BJ (cell line): ENCODE measurements at places on chromosomes 11 and 22.

DNA sequence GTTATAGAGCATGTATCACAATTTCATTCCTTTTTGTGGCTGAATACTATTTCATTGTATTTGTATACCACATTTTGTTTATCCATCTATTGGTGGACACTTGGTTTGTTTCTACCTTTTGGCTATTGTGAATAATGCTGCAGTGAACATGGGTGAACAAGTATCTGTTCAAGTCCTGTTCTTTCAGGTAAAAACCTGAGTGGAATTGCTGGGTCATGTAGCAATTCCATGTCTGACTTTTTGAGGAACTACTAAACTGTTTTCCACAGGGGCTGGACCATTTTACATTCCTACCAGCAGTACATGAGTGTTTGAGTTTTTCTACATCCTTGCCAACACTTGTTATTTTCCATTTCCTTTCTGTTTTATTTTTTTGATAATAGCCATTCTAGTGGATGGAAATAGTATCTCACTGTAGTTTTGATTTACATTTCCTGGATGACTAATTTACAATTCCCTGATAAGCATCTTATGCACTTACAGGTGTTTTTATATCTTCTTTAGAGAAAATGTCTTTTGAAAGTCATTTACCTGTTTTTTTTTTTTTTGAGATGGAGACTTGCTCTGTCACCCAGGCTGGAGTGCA lies 12.2 kb downstream of the CABIN1 start:
- no peak for DNase-seq

DNA sequence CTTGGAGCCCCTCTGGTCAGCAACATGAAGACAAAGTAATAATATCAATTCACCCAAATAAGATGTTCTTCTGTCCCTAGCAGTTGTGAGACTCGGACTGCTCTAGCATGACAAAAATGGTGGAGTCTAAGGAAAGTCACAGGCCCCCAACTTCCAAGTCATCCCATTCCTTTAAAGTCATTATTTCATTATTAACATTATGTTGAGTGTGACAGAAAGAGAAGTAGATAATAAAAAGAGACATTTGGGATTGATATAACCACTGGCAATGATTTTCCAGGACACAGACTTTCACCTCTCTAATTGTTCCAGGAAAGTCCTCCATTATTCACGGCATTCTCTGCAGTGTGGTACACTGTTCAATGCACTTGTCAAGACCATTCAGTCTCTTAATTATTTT lies 1533.0 kb upstream of the TENM4 start:
- DNase-seq: no peak

GRCh38 chr11:115522302-115522701 lies 18.1 kb upstream of the CADM1 start:
- no peak for DNase-seq

DNA sequence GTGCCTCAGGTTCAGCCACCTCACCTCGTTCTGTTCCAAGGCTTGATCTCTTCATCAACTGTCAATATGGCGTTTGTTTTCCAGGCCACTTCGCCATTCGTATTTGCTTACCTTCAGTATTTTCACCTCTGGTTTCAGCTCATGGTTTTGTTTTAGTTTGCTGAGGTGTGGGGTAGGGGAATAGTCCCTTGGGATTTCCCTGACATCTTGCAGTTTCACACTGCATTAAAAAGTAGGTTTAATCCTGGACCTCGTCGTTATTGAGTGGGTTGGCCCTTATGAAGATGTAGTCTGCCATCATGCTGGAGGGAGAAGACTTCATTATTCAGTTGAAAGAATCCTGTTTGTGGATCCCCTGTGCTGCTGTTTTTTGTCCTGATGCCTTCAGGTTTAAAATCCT lies 46.0 kb downstream of the C11orf91 start:
- DNase-seq: no peak

DNA sequence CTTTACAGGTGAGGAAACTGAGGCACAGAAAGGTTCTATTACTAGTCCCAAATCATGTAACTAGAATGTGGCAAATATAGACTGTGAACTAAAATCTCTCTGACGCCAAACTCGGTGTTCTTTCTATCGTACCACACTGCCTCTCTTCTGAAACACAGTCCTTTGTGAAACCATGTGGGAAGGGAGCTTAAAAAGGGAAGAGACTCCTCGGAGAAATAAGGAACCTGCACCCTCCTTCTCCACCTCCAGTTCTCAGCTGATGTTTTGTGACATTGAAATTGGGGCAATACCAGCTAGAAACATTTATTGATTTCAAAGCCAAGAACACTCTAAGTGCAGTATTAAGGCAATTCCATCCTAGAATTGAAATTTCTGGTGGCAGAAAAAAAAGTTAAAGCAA lies 76.4 kb upstream of the DRD2 start:
- no peak for DNase-seq

GRCh38 chr22:38981005-38981991 lies 849 bp upstream of the APOBEC3B start:
- no peak for DNase-seq

DNA sequence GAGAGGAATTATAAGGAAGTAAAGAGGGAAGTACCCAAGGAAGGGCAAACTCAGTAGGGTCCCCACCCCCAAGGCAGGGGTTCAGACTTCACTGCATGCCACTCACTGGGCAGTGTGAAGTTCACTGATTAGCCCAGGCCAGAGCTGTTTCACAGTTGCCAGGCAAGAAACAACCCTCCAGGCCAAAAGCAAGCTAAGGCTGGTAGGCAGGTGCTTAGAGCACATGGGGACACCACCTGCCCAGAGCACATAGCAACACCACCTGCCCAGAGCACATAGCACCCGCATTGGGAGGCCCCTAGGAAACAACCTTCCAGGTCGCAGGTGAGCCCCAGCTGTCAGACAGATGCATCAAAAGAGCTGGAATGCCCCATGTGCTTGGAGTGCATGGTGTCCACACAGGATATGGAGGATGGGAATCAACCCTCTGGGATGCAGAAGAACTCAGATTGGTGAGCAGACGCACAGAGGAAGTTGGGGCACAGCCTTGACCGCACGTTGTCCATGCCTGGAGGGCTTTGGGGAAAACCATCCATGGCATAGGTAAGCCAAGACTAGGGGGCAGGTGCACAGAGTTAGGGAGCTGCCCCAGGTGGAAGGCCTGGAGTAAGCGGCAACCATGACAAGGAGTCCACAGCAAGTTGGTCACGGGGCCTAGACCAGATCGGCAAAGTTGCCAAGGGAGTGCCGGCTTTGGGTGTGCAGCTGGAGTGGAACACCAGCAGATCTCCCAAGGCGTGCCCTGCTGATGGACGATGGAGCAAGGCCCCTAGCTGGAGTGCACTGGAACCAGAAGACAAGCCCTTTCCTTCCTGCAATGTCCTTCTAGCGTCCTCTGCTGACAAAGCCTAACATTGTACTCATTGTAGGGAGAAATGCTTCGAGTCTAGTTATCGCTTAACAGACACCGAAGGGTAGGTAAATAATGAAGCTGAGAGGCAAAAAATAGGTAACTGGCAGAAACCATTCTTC lies 7.8 kb upstream of the TMEM216 start:
- no peak for DNase-seq

DNA sequence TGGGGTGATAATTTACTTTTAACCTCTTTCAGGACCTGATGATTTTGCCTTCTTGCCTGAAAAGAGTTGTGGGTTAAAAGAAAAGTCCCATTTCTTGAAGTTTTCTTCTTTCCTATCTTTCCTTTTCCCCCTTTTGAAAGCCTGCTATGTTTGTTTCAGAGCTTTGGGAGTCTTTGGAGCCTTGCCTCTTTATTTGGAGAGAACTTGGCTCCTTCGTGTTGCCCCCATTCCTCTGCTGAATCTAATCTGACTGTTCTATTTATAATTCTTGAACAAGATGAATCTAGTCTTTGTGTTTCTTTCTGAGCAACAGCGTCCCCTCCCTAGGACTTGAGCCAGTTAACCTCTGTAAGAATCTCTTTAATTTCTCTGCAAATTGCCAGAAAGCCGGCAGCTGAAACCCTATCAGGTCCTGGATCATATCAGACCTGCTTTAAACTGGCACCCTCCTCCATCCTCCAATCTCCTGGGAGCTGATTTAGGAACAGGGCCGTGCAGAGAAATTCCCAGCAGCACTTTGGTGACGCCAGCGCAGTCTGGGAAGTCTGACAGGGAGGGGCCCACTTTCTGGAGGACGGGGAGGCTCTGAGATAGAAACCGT lies 289.1 kb upstream of the SORL1-AS1 start:
- no peak for DNase-seq

DNA sequence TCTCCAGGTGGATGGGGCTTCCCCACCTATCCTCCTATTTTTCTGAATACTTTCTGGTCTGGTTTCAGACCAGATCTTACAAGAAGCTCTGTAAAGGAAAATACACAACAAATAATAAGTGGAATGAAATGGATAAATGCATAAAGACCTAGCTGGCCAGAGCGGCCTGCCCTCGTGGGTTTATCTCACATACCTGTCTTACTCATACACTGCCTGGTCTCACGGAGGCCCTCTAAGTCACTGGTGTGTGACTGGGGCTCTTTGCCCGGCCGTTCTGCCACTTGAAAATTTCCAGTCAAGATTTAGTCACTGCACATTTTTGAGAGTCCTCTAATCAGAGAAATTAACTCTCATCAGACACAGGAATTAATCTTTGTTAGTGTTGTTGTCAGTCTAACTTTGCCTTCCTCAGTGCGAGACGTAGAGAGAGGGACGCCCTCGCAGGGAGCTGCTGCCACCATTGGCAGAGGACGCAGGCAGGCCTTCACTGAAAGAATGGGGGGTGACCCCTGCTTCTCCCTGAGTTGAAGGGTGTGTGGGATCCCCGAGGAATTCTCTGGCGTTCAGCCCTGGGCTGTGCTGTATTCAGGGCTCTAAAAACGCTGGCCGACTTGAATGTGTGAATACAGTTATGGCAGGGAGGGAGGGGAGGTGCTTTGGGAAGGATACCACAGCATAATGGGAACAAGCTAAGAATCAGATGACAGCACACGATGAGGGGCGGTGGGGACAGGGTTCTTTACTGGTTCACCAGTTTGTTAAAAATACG lies 46.3 kb upstream of the CADM1 start:
- DNase-seq: no peak

DNA sequence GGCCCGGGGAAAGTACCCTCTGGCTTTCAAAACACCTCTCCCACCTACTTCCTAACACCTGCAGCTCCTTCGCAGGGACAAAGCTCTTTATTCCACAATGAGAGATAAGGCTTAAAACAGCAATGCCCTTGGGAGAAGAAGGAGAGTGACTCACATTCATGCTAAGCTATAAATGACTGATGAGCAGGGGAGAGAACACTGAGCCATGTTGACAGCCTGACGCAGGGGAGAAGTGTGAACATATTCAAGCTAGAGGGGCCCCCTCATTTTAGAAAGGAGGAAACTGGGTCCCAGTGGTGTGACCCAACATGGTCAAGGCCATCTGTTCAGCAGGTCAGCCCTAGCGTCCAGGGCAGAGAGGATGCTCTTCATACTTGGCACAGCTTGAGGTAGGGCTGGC lies 171.8 kb downstream of the DSCAML1 start:
- DNase-seq: no peak

DNA sequence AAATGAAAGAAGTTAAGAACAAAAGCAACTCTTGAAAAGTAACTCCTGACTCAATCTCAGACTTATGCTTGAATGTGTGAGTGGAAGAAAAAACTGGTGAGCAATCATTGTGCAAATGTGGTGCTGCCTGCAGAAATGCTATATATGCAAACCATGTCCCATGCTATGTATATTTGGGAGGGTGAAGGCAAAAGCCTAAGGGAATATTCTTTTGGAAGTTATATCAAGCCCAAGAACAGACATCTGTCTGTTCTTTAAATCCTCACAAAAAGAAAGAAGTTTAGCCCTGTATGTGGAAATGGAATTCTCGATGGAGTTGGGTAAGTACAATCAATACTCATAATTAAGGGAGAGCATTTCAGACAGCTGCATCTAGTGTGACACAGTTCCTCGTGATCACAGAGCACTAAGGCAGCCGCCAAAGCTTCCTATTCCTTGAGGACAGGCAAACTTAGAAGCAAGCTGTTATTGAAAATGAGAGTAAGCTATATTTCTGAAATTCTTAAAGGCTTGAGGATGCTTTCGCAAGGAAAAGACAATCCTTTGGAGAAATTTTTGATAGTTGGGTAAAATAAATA lies 406.5 kb upstream of the CHORDC1 start:
- DNase-seq: no peak

- DNase-seq: no peak
Observed at GRCh38 chr11:70001246-70001645, 76.9 kb upstream of the ANO1 start.

DNA sequence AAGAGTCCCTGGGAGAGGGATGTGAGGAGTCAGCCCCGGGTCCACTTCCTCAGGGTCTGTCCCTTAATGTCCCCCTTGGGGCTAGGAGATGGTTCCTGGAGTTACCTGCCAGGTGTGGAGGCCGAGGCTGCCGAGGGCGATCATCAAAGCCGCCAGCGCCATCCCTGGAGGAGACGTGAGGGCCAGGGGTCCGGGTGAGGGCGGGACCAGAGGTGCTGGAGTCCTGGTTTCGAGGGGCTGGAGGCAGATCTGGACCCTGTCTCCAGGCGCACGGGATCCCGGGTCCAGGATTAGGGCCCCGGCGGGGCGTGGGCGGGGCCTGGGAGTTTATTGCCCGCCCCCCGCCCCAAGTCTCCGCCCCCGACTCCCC lies at the start of gene ART5:
Gene ART5, minus strand, starts transcription at position 292 of the 370 bp plus-strand sequence. Its CDS starts 130 bp downstream, at position 162.
- DNase-seq: no peak
